Cortex of kidney (tissue), 1 donor: ENCODE measurements at places on chromosomes 6 and 20.

GRCh38 chr6:38234934-38235682 lies 404.6 kb downstream of the BTBD9 start:
- DNase-seq = no peak

DNA sequence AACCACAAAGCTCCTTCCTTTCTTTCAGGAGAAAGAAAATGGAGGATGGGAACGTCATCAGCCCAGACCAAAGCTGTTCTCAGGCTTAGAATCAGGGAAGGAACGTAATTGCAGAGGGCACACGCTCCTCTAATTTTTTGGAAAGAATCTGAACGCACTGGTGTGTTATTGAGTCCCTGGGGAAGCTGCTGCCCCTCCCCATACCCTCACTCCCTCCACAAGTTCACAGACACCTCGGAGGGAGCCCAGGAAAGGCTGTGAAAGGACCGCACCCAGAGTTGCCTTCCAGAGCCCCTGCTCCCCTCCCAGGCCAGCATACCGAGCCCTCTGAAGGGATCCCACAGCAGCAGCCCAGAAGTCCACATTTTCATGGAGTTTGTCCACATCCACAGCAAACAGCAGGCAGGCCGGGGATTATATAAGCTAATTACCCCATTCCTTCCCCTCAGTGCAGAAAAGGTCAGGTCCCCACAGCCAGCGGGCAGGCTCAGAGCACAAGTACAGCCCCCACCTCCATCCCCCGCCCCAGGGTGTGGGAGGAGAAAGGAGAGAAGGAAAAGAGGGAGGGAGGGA lies 53.7 kb downstream of the ANKRD60 start:
- no peak for DNase-seq

DNA sequence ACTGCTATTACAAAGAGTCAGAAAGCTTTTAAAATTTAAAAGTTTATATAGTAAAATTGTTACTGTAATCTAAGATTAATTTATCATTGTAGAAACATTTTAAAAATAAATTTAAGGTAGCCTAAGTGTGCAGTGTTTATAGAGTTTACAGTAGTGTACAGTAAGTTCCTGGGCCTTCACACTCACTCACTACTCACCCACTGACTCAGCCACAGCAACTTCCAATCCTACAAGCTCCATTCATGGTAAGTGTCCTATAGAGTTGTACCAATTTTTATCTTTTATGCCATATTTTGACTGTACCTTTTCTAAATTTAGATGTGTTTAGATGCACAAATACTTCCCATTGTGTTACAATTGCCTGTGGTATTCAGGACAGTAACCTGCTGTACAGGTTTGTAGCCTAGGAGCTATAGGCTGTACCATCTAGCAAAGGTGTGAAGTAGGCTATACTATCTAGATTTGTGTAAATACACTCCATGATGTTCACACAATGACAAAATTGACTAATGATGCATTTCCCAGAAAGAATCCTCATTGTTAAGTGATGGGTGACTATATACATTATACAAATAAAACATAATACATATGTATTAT lies 10.2 kb upstream of the TMEM170B start:
- no peak for DNase-seq

DNA sequence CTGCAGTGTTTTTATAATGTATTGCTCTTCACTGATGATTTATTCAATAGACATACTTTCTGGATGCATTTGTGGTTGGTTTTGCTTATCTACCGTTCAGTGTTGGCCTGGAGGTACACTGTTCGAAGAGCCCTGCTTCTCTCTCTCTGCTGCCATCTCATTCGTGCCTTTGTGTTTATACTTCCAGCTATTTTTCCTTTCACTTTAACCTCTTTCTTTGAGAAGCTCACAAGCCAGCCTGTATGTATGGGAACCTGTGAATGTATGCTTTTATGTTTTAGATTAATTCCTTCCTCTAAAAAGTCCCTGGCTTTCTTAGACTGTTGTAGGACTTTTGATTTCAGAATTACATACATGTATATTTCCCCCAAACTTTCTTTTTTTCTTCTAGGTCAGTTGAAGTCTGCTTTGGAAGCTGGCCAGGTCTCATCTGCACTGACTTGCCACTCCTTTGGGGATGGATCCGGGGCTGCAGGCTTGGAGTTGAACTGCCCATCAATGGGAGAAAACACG lies 83.0 kb downstream of the SCAND1 start:
- no peak for DNase-seq

DNA sequence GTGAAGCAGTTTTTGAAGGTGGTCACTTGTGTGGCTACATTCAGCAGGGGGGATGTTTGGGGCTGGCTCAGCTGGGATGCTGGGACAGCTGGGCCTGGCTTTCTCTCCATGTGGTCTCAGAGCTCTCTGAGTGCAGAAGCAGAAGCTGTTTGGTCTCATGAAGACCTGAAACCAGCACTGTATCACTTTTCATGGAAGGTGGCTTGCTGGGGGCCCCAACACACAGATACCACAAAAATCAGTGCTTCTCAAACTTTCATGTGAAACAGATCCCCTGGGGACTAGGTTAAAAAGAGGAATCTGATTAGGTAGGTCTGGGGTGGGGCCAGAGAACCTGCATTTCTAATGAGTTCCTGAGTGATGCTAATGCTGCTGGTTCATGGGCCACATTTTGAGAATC lies 347.3 kb downstream of the DHX35 start:
- no peak for DNase-seq

DNA sequence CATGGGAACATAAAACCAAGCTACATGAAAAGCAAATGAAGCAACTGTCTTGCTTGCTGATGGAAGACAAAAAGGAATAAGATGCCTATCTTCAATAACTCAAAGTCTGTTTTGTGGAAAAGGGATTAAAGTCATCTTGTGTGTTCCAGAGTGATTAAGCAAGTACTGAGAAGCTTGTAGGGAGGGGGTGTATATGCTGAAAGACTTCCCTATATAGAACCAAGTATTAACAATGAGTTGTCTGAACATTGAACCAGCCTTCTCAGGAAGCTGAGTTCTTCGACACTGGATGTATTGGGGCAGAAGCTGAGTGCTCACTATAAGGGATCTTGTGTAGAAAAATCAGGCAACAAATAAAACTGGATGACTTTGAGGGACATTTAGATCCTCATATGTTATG lies 451.8 kb downstream of the CD83 start:
- no peak for DNase-seq

DNA sequence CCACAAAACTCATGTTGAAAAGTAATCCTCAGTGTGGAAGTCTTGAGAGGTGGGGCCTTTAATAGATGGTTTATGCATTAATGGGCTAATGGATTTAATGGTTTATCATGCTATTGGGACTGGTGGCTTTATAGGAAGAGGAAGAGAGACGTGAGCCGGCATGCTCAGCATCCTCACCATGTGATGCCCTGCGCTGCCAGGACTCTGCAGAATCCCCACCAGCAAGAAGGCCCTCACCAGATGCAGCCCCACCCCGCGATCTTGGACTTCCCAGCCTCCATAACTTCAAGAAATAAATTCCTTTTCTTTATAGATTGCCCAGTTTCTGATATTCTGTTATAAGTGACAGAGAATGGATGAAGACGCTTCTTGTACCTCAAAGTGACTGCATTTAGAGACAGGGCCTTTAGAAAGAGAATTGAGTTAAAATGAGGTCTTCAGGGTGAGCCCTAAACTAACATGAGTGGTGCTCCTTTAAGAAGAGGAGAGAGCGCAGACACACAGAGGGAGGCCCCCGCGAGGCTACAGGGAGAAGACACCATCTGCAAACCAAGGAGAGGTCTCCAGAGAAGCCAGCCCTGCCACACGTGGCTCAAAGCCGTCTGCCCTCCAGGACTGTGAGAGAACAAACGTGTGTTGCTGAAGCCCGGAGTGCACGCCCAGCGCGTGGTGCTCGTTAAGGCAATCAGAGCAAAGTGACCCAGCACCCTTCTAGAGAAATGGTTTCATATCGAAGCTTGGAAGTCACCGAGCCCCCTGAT lies 56.9 kb downstream of the IRF4 start:
- no peak for DNase-seq

GRCh38 chr6:75418233-75418632 lies 75.4 kb downstream of the FILIP1 start:
- DNase-seq = no peak

DNA sequence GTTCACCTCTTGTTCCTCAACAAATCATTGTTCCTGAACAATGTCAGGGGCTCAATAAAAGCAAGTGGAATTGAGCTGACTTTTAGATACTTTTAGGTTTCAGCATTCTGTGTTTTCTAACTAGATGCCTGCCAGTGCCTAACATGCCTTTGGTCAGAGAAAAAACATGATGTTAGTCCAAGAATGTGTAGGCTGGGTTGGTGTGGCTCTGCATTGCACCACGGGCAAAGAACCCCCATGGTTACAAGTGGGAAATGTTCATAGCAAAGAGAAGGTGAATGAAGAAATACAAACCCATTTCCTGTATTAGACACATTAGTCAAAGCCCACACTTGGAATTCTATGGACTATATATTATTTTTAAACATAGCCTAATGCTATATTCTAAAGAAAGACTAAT lies 193.3 kb downstream of the TMEM200A start:
- no peak for DNase-seq

DNA sequence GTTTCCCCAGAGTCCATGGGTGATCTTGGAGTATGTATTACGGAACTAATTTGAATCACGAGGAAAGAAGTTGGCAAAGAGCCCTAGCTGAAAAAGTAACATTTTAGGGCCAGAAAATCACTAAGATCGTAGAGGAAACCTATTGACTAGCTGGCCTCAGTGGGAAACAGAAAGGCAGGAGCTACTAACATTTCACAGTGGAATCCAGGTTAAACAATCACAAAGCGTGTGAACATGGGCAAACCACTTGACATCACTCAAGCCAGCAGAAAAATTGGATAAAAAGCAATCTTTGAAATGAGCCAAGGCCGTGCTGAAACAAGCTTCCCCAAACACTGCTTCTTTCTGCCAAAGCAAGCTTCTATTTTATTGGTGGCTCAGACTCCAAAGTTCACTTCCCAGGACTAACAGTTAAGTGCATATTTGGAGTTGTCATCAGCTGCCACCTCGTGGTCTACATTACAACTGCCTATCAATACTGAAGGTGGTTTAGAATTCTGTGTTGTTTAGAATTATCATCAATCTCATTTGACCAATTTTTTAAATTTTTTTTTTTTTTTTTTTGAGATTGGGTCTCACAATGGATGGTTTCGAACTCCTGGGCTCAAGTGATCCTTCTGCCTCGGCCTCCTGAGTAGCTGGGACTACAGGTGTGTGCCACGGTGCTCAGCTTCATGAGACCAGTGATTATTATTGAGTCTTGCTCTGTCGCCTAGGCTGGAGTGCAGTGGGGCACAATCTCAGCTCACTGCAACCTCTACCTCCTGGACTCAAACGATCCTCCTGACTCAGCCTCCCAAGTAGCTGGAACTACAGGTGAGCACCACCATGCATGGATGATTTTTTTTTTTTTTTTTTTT lies 10.6 kb downstream of the RPS10 start:
- no peak for DNase-seq

DNA sequence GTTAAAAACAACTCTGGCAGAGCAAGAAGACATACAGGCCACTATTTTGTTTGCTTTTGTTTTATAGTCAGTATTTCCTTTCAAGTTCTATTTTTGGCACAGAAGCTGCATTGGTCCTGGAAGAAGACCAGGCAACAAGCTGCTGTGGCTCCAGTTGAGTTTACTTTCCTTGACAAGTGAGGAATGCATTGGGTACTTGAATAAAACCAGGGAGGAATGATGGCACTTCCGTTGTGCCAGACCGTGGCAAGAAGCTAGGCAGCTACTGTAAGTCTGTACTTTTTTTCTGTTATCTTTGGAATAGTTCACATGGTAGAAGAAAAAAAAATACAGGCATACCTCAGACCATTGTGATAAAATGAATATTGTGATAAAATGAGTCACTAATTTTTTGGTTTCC lies 66.3 kb downstream of the NCOA3 start:
- no peak for DNase-seq

- DNase-seq = no peak
These were observed 380.2 kb downstream of the TBC1D32 start for GRCh38 chr6:120954111-120954510.

DNA sequence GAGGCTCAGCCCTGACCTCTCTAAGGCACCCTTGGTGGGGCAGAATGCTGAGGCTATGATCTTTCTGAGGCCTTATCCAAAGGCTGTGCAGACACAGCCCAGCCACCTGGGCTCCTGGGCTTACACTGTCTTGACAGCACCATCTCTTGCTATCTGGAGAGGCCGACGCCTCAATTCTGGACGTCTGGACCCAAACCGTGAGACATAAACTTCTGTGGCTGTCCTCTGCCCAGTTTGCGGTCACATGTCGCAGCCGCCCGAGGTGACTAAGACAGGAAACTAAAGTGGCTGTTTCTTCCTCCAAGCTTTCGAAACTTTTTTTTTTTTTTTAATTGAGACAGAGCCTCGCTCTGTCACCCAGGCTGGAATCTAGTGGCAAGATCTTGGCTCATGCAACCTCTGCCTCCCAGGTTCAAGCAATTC lies 49.3 kb downstream of the PRR18 start:
- DNase-seq = no peak

- no peak for DNase-seq
These were observed 150.4 kb upstream of the SMLR1 start for GRCh38 chr6:130676773-130677144.

- DNase-seq = no peak
These were observed 164.1 kb downstream of the FRK start for GRCh38 chr6:115896538-115897129.

- no peak for DNase-seq
These were observed 48.2 kb upstream of the FAM50B start for GRCh38 chr6:3800850-3801591.

DNA sequence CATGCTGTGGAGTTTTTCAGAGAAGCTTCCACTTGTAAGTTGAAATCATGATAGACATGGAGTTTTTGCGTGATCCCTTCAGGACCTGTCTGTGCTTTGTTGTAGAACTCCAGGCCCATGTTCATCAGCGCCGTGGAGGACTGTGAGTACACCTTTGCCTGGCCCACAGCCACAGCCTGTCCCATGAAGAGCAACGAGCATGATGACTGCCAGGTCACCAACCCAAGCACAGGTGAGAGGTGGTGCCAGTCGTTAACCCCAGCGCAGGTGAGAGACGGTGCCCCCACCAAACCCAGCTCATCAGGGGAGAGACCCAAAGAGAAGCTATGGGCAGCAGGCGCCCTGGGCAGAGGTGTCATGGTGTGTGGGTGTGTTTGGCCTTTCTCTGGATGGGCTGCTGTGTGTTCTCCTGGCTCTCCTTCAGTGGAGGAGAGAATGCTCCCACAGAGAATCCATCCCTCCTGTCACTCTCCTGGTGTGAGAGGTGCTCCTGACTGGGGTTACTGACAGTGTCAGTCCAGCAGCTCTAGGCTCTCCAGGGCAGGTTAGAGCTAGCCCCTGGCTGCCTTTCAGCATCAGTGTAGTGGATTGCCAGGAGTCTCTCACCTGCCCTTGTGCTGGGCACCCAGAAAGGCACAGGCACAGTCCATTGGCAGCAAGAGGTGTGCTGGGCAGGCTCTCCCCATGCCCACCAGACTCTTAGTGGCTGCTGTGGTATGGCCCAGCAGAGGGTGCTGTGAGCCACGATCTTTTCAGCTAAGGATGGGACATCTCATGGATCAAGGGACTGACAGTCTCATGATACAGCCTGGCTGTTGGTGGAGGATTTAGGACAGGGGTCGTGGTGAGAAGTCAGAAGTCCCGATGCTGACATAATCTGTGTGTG lies 49.6 kb upstream of the SLC22A1 start:
- DNase-seq = no peak

GRCh38 chr6:79138146-79138545 lies 60.1 kb upstream of the PHIP start:
- no peak for DNase-seq

GRCh38 chr6:7540595-7540994 lies 876 bp upstream of the DSP start:
- DNase-seq = no peak

GRCh38 chr6:165716886-165717285 lies 53.8 kb upstream of the PDE10A start:
- DNase-seq = no peak
